Subcutaneous preadipocyte (primary cell): ENCODE measurements at places on chromosomes 3 and 15. TPM values are rescaled to one million over a fixed set of nuclear protein-coding genes. Genes with fewer than 3 reads are reported as not detected.

CX3CR1 gene
- total RNA-seq: under 0.01 TPM in 1 of 2 replicates, not detected in the other

LMAN1L gene
- not detected in 2 replicates for total RNA-seq

GFM1 gene
- 37.8 and 49.1 TPM in 2 replicates for total RNA-seq

NPAP1 gene
- total RNA-seq: not detected in 2 replicates

OSTN gene
- not detected in 2 replicates for total RNA-seq

NSMCE3 gene
- total RNA-seq: 5.5 and 5.9 TPM in 2 replicates

HTD2 gene
- total RNA-seq: 5.1 and 5.3 TPM in 2 replicates

AHSG gene
- not detected in 2 replicates for total RNA-seq

TMCC1 gene
- total RNA-seq: 13.6 and 14.1 TPM in 2 replicates

NR1I2 gene
- 0.20 TPM in 1 of 2 replicates, not detected in the other for total RNA-seq

RAB11A gene
- total RNA-seq: 41.2 and 50.8 TPM in 2 replicates

ADGRG7 gene
- not detected in 2 replicates for total RNA-seq

DNAH12 gene
- under 0.01 TPM in 1 of 2 replicates, not detected in the other for total RNA-seq

USP13 gene
- 9.2 and 14.3 TPM in 2 replicates for total RNA-seq

TEX55 gene
- not detected in 2 replicates for total RNA-seq

GCNT3 gene
- 0.37 and 0.39 TPM in 2 replicates for total RNA-seq

WDR53 gene
- 5.1 and 5.3 TPM in 2 replicates for total RNA-seq

GOLGA6L4 gene
- total RNA-seq: 0.37 and 0.78 TPM in 2 replicates

SLC51B gene
- not detected in 2 replicates for total RNA-seq

ZNF620 gene
- total RNA-seq: 0.59 and 0.73 TPM in 2 replicates

VILL gene
- 5.1 and 5.3 TPM in 2 replicates for total RNA-seq

SIDT1 gene
- under 0.01 TPM in 1 of 2 replicates, not detected in the other for total RNA-seq

CDCP1 gene
- 19.1 and 27.4 TPM in 2 replicates for total RNA-seq

STX19 gene
- total RNA-seq: not detected in 2 replicates

GDPGP1 gene
- total RNA-seq: 5.5 and 7.0 TPM in 2 replicates

SEMA5B gene
- not detected in 2 replicates for total RNA-seq

RPL22L1 gene
- 191 and 384 TPM in 2 replicates for total RNA-seq

HTR3E gene
- not detected in 2 replicates for total RNA-seq

USF3 gene
- total RNA-seq: 8.1 and 10.0 TPM in 2 replicates

CAMKV gene
- total RNA-seq: not detected in 2 replicates

PXYLP1 gene
- total RNA-seq: 5.1 and 6.6 TPM in 2 replicates

ITPKA gene
- total RNA-seq: 1.1 and 3.1 TPM in 2 replicates

TTC21A gene
- total RNA-seq: 3.3 and 4.5 TPM in 2 replicates

PLA2G4E gene
- total RNA-seq: not detected in 2 replicates

SMAD6 gene
- 7.7 and 13.9 TPM in 2 replicates for total RNA-seq

SKOR1 gene
- under 0.01 TPM in 2 replicates for total RNA-seq

ALDH1A3 gene
- total RNA-seq: 34.4 and 118 TPM in 2 replicates

C3orf49 gene
- total RNA-seq: not detected in 2 replicates

WDR93 gene
- under 0.01 TPM in 1 of 2 replicates, not detected in the other for total RNA-seq

CYP1A2 gene
- not detected in 2 replicates for total RNA-seq

AP3B2 gene
- under 0.01 TPM in 2 replicates for total RNA-seq

ERICH6 gene
- under 0.01 TPM in 1 of 2 replicates, not detected in the other for total RNA-seq

RHCG gene
- not detected in 2 replicates for total RNA-seq

KNG1 gene
- total RNA-seq: not detected in 2 replicates

CYP1A1 gene
- total RNA-seq: under 0.01 and 0.37 TPM in 2 replicates

TMEM89 gene
- not detected in 2 replicates for total RNA-seq

LRRIQ4 gene
- not detected in 2 replicates for total RNA-seq

GPR27 gene
- under 0.01 TPM in 2 replicates for total RNA-seq

STAB1 gene
- total RNA-seq: 0.20 and 1.8 TPM in 2 replicates

PIGBOS1 gene
- total RNA-seq: 5.1 and 8.5 TPM in 2 replicates

LMOD3 gene
- total RNA-seq: not detected in 2 replicates

ADAMTS7 gene
- total RNA-seq: 12.1 and 19.0 TPM in 2 replicates

IGF2BP2 gene
- 55.9 and 123 TPM in 2 replicates for total RNA-seq

NISCH gene
- total RNA-seq: 48.1 and 53.4 TPM in 2 replicates

FAM107A gene
- under 0.01 TPM in 1 of 2 replicates, not detected in the other for total RNA-seq
